ENCODE measurements at places on chromosomes 6 and 20.

DNA sequence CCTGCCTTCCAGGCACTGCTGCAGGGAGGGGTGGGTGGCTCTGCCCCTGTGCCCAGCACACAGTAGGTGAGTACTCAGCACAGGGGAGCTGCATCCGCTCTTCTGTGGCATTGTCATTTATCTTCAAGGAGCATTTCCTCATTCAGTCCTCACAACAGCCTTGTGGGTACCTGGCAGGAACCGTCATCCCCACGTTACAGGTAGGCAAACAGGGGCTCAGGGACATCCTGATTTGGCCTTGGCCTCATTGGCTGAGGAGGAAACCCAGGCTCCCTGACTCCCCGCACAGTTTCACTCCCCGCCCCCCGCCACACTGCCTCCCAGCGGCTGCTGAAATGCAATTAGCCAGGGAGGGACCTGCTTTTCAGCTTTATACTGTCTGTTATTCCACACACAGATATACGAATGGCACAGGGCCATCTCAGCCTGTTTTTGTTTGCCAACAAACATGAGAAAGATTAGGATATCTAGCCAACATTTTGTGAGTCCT is 24.2 kb upstream of the PNPLA1 start:
- DNase-seq: no peak

- no peak for DNase-seq
Observed at GRCh38 chr6:134480593-134480992, 162.7 kb upstream of the SGK1 start.

DNA sequence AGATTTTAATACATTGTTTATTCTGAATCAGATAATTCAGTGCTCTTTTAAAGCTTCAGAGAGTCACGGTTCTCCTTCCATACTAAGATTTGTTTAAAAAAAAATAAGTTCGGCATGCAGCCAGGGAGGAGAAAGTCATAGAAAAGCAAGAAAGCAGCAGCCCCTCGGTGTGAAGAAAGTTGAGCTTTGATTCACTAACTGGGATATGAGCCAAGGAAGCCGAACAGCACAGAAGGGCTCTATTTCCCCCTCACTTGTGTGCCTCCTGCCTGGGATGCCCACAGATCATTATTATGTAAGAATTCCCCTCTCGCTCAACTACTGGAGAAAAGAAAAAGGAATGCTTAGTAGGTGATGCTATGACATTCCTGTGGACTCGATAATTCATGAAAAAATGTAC is 69.3 kb upstream of the SYNJ2 start:
- no peak for DNase-seq

- no peak for DNase-seq
Observed at GRCh38 chr20:23536328-23536974, 31.8 kb downstream of the CST9L start.

- no peak for DNase-seq
Observed at GRCh38 chr20:21503345-21503744, 10.5 kb downstream of the NKX2-2 start.

DNA sequence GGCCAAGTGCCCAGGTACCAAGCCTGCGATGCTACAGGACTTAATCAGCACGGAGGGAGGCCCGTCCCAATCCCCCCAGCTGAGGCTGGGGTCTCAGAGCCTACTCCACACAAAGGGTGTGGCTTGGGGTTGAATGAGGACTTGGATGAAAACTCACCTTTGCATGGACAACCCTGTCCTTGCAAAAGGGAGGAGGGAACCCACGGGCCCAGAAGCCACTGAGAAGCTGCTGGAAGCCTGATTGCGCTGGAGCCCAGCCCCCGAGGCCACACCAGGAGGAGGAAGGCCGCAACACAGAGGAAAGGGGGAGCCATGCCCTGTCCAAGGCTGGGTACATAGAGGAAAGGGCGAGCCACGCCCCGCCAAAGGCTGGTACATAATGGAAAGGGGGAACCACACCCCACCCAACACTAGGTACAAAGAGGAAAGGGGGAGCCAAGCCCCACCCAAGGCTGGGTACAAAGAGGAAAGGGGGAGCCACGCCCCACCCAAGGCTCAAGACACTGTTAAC is 158.8 kb downstream of the DLL1 start:
- no peak for DNase-seq

DNA sequence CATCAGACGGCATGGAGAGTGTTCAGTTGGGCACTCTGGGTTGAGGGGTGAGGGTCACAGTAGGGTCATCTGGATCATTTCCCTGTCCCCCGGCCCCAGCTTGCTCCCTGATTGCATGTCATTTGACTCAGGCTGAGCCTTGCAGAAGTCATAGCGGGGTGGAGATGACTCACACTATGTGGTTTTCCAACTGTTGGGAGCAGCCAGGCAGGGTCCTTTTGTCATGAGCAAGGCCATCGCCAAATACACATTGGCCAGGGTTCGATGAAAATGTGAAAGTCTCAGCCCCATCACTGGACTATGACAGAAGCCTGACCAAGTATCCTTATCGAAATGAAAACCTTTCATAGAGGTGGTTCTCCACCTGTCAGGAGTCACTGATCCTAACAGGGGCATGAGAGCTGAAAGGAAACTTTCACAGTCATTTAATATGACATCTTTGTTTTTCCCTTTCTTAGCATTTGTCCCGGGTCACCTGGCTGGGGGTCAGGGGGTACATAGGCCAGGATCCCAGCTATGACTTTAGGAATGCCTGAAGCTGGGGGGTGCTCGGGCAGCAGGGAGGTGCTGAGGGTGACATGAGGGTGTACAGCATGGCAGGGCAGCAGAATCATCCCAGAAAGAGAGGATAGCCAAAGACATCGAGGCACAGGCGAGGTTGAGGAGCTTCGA is 70.2 kb upstream of the CD93 start:
- peak; percentile 93 for DNase-seq

- no peak for DNase-seq
Observed at GRCh38 chr20:22525821-22526220, 58.6 kb downstream of the FOXA2 start.

Measured in suppressor macrophage (primary cell).